ENCODE measurements at places on chromosomes 16 and 17.

DNA sequence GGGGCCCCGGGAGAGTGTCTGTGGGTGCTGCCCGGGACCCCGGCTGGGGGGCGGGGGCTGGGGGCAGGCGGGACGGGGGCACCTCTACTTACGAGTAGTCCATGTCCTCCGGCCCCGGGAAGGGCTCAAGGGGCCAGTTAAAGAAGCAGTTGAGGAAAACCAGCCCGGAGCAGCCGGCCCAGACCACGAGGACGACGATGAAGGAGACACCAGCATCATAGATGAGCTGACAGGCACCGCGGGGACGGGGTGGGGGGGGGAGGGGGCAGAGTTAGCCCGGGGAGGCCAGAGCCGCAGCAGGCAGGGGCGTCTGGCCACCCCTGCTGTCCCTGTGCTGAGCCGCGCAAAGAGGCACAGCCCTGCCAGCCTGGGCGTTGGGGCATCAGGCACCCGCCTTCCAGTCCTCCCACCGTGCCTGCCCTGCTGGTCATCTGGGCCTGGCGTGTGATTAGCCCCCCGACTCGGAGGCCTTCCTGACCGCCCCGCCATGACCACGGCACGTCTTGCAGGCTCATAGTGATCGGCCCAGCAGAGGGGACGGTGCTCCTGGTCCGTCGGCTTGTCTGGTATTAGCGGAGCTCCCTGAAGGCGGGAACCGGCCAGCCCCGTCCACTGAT, 29.0 kb upstream of the PITPNA start:
- DNase-seq, result no peak

DNA sequence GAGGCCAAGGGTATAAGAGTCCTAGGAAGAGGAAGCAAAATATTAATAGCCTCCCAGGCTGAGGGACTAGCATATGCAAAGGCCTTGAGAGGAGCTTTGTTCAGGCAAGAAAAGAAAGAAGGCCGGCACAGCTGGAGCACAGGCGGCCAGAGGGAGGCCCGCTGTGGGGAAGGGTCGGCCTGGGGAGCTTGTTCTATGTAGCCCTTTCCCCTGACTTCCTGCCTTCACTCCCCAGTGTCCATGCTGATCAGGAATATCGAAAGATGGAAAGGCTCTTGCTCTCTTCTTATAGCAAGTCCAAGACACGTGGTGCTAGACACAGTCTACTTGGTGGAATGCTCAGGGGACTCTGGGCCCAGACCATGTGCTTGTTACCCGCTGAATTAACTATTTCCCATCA, 27.4 kb upstream of the HAS3 start:
- no peak for DNase-seq

- DNase-seq, result no peak
These were observed 7.3 kb downstream of the ACACA start for GRCh38 chr17:37399265-37399803.

DNA sequence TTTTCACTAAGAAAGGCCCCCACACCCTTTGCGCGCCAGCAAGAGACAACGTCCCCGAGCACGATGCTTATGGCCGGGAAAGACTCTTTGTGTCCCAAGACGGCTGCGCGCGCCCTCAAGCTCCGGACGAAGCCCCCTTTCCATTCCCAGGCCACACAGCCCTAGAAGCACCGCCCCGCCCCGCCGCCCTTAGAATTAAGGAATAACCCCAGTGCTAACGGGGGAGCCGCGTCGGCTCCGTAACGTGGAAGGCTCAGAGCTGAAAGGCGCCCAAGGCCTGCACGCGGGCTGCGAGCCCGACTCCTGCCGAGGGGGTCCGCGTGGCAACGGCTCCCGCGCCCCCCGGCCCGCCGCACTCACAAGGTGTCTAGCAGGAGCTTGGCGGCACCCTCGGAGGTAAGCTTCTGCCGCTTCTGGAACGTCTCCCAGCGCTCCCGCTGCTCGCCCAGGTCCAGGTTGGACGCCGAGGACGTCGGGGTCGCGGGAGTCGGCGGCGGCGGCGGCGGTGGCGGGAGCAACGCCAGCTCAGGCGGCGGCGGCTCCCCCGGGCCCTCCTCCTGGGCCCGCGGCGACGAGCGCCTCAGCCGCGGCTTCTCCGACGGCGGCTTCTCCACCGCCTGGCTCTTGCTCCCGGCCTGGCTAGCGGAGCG, 477 bp downstream of the CENPV start:
- peak; percentile 47 for DNase-seq

DNA sequence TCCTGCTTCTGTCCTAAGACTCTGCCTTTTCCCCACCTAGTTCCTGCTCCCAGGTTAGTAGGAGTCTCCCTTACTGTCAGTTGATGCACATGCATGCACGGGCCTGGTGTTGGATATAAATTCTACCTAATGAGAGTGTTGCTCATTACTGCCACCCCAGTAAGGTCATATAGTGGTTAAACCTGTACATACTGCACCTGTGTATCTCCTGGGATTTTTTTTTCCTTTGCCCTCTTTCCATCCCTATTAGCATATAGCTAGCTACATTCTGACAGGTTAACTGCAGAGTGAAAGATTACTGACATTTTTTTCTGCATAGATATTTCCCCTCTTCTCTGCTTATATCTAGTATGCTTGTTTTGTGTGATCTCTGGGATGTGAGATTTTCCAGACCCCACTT, 201.5 kb upstream of the PIRT start:
- DNase-seq, result no peak

DNA sequence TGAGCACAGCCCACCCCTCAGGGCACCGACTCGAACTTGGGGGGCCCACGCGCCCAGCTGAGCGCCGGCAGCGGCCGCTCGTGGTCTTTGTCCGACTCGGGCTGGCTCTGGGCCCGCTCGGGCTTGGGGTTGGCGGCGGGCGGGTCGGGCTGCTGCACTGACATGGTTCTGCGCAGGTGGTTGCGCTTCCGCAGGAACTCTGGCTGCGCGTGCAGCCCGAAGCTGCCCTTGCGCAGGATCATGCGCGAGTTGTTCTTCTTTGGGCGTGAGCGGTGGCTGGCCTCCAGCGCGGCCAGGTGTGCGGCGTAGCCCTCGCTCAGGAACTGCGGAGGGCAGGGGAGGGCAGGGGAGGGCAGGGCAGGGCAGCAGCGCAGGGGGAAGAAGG, 11.1 kb downstream of the PIMREG start:
- DNase-seq, result no peak

- DNase-seq, result no peak
These were observed 240.1 kb downstream of the SLC39A11 start for GRCh38 chr17:72852277-72852938.

DNA sequence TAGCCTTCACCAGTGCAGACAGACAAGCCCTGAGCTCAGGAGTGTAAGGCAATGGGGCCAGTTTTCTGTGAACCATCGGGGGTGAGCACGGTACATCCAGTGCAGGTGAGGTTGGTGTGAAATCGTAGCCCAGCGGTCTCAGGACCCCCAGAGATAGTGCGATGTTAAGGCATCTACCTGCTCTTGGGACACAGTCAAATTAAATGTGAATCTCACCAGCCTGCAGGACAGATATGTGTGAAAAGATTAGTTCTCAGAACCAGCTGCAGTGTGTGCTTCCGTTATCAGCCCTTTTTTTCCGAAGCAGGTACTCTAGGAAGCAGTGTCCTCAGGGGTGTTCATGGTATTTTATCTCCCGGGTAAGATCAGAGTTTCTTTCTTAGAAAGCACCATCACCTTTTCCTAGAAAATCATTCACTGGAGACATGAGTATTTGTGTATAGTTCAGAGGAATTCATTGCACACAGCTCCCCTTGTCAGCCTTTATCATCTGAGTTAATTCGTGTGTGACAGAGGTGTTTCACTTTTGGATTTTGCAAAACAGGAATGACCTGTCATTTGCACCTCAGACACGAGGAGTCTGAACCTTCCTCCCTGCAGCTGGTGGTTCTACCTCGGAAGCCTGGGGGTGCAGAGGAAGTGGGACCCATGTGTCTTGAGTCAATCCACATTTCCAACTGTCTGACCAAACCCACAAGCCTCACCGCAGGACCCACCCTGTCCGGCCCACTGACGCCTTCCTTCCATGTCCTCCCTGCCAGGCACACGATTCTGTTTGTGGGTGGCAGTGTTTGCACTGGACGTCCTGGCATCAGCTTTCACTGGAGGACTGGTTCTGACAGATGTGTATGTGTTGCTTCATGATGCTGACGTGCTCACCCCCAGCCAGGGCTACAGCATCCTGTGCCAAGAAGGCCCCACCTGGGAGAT, 107.8 kb downstream of the CLEC16A start:
- no peak for DNase-seq

GRCh38 chr17:50507871-50508572, at the start of gene MYCBPAP:
Gene MYCBPAP, plus strand, starts transcription at chr17:50508439. Its CDS starts 236 bp downstream, at chr17:50508675.
- peak; percentile 65 for DNase-seq

DNA sequence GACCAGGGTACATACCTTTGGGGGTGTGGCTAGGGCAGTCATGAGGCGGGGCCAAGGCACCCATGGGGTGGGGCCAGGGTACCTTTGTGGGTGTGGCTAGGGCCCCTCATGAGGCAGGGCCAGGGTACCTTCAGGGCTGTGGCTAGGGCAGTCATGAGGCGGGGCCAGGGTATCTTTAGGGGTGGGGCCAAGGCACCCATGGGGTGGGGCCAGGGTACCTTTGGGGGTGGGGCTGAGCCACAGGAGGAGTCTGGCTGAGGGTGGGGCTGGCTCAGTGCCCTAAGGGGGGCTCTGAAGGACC, 3.5 kb downstream of the GNG13 start:
- DNase-seq, result no peak

DNA sequence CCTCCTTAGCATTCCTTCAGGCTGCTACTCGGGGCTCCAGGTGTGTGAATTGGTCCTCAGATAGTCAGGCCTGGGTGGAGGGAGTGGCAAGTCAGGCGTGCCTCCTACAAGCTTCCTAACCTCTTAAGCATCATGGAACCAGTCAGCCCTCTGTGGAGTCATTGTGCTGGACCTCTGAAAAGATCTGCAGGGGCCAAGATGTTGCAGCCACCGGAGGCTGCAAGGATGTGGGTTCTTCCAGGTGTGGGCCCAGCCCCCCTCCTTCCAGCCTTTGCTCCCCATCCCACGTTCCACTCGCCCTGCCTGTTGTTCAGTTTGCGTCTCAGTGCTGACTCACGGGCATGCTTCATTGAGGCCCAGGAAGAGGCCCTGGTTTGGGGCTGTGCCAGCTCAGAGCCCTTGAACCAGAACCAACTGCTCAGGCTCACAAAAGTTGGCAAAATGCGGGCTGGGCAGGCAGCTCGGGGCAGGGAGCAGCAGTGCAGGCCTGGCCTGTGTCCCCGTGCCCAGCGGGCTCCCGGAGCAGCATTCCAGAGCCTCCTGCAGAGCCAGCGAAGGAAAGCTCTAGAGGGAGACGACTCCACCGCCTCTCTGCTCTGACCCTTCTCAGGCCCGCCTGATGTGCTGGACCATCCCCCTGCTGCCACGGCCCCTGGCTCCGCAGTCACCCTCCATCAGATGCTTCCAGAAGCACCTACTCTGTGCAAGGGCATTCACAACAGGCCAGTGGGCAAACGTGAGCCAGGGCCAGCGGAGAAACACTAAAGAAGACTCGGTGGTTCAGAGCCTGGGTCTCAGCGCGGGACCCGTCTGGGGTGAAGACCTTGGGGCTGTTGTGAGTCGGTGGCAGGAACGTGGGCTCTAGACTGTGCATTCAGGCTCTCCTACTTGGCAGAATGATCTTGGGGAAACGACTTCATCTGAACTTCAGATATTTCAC, 7.5 kb downstream of the LDHD start:
- DNase-seq, result no peak

DNA sequence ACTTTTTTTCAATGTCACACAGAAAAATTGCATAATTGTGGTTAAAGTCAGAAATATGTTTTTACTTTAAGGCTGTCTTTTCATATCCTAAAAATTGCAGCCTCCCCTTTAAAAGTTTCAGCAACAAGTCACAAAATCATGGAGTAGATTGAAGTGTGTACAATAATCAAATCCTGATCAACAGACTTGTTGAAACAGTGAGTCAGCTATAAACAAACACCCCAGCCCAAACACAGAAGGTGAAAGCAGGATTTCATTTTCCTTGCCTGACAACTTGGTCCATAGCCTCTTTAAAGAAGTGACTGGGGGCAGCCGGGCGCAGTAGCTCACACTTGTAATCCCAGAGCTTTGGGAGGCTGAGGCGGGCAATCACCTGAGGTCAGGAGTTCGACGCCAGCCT, 59.9 kb downstream of the WNT3 start:
- no peak for DNase-seq

DNA sequence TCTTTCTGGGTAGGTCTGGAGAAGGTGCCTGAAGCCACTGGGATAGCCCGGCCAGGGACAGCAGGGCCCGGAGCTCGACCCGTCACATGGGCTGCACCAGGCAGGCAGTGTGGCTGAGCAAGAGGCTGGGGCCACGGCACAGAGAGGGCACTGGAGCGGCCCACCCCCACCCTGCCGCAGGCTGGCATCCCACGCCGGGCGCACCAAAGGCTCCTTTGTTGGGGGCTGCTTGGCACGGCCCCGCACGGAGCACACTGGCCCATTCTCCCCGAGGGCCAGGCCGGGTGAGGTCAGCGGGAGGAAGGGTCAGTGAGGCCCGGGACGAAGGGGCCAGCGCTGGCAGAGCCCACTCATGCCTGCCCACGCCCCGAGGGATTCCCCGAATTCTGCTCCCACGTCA, 36.5 kb upstream of the PVALEF start:
- DNase-seq, result no peak

DNA sequence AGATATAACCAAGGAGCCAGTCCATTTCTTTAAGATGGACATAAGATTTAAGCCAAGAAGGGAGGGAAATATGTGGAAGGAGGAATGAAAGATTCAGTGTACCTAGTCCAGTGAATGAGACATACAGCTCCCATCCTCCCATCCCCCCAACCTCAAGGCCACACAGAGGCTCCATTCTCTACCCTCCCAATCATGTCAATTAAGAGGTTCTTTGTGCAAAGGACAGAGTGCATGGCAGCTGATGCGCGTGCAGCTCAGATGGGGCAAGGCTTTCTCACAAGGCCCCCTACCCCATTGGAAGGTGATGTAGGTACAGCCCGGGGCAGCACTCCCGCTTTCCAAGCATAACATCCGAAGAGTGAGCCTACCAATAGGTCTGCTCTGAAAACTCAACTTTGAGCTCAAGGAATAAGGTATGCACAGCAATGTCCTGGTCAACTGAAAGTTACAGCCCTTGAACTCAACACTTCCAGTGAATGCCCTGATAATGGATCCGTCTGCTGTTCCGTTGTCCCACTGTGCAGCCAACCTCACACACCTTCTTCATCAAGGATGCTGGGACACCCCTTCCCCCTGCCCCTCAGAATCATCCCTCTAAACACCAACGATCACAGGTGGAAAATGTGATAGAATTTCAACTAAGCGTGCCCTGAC, 458.1 kb downstream of the SOX9 start:
- DNase-seq, result no peak

- no peak for DNase-seq
These were observed 24.3 kb downstream of the TAC4 start for GRCh38 chr17:49823614-49824013.

GRCh38 chr16:86029131-86029741, 130.3 kb downstream of the IRF8 start:
- DNase-seq, result no peak

DNA sequence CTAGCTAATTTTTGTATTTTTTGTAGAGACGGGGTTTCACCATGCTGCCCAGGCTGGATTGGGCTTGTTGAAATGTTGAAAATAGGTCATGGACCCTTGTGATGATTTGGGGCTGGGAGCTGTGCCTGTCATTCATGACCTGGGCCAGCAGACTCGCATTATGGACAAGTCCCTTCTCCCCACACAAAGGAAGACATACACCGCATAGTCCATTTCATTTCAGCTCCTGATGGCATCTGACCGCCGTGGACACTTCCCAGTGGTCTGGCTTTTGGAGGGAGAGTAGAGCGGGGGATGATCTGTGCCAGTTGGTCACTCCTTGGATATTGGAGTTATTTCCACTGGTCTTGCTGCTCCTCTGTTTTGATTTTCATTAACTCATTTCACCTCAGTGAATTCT, 34.8 kb downstream of the MPRIP start:
- DNase-seq, result no peak

- DNase-seq, result no peak
These were observed 38.7 kb upstream of the ZNF750 start for GRCh38 chr17:82878527-82878926.

GRCh38 chr16:48903039-48903438, 293.1 kb upstream of the N4BP1 start:
- DNase-seq, result peak; percentile 13

Measured in NCI-H524 (cell line).